Ammon's horn (tissue), 1 donor: ENCODE measurements at places on chromosomes 2 and 18.

GRCh38 chr18:55289048-55289447, 298.9 kb downstream of the TCF4 start:
- DNase-seq, result no peak

DNA sequence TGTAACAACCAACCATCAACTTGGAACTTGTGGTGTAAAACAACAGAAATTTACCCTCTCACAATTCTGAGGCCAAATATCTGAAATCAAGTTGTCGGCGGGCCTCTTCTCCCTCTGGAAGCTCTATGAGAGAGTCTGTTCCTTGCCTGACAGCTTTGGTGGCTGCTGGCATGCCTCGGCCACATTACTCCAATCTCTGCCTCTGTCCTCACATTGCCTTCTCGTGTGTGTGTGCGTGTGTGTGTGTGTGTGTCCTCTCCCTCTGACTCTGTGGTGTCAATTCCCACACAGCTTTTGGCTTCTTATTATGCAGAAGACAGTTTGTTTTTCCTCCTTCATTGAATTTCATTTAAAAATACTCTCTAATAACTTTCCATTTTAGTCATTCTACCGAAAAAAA, 50.4 kb downstream of the ZDBF2 start:
- peak; percentile 24 for DNase-seq

DNA sequence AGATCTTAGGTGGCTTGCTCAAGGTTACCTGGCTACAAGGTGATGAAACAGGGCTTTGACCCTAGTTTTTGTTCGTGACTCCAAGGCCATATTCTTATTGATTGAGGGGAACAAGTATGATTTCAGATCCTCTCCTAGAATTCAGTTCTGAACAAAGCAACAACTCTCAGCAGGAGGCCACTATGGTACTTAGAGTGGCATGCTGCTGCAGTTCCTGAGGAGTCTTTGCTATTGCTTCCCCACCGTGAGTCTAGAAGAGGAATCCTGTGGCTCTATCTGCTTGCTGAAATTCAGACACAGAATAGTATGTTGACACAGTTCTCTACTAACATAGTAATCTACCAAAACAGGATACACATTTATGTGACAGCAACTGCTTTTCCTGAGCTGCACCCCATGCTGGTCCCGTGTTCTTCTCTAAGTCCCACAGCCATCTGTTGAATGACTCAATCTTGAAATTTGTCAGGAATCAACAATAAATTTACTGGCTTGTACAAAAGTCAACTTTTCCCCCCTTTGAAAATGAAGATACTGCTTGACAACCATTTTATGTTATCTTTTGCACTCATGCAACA, 4.1 kb downstream of the TGFBRAP1 start:
- DNase-seq, result peak; percentile 56

DNA sequence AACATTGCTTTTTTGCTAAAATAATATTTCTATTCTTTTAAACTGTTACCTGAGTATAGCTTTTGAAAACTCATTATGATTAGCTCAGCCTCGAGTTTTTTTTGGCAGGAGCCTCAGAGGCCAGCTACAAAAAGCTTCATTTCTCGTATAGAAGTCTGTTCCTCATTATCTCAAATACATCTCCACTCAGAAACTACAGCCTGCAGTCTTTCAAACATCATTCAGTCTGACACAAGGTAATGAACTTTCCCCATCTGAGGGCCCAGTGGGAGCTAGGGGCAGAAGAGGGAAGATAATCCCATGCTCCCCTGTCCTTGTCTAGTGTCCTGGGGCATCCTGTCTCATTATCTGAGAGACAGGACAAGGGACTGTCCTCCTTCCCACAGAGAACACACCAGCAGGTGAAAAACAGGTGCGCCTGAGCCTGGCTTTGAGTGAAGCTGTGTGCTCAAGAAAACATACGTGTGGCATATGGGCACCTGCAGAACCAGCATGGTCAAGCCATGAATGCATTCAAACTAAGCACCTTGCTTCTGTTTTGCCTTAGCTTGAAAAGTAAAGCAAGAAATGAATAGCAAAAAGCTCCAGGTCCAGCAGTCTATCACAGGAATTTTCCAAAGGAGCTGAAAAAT, 247.5 kb downstream of the MREG start:
- no peak for DNase-seq

DNA sequence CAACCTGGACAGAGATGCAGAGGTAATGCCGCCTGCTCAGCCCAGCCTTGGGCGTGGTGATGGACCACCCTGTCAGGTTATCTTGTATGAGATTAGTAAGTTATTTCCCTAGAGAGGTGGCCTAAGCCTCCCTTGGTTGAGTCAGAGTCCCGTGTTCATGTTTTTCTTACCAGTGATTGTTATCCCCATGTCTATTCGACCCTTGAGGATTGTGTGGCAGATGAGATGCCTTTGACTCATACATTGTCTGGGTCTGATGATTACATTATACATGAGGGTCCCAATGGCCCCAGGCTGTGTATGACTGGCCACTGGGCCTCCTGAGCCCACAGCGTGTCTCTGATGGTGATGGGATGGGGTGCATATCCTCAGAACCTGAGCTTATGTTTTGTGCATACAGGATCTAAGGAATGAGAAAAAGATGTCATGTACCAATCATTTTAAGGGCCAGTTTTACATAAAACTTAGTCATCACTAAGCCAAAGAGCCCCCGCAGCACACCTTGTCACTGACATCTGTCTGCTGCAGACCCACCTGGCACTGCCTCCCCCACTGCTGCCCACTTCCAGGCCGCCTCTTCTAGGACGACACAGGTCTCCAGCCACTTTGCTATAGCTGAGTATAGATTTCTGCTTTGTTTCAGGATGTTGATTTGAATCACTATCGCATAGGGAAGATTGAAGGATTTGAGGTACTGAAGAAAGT, 7.7 kb downstream of the PPP1R7 start:
- DNase-seq, result no peak

GRCh38 chr2:158269143-158269542, 167.5 kb downstream of the UPP2 start:
- no peak for DNase-seq

GRCh38 chr18:10461989-10462388, 7.6 kb downstream of the APCDD1 start:
- no peak for DNase-seq

GRCh38 chr2:236642125-236642524, 72.5 kb downstream of the ACKR3 start:
- DNase-seq, result no peak

- no peak for DNase-seq
Observed at GRCh38 chr2:68311033-68311432, 8.7 kb downstream of the CNRIP1 start.

DNA sequence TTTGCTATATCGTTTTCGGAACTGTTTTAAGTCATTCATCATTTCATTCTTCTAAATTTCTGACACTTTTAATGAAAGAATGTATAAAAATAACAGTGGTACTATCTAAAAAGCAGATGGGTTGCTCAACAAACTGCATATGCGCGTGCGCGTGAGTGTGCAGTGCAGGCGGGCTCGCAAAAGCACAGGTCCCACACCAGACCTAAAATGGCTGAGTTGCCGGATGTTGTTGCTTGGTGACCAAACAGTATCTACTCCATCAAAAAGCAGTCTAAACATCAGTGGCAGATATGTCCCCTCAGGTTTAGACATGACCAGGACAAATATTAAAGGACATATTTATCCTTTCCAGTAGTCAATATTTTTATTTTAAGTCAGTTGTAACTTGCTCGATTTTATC, 5.1 kb downstream of the NOL4 start:
- peak; percentile 75 for DNase-seq

DNA sequence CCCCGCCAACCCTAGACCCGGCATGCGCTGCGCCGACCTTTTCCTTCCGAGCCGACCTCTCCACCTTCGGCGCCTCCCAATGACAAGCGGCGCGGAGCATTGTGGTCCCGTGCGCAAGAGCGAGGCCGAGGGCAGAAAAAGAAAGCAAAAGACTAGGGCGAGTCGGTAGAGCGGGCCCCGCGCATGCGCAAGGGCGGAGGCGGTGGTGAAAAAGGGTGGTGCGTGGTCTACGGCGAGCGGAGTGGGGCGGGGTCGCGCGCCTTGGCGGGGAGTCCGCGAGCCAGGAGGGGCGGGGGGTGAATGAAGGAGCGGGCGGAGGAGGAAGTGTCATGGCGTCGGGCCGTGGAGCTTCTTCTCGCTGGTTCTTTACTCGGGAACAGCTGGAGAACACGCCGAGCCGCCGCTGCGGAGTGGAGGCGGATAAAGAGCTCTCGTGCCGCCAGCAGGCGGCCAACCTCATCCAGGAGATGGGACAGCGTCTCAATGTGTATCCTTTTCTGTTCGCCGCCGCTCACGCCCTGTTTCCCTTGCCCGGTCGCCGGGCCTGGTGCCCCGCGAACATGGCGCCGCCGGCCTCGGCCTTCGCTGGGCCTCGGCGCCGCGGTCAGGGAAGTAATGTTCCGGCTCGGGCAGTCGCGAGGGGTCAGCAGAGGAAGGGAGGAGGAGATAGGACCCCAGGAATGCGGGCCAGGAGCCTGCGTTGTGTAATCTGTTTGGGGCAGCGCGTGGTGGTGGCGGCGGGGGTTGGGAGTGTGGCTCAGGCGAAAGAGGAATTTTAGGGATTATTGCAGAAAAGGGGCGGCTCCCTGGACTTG, at the start of gene CCNT2:
Gene CCNT2 (plus strand): TSS at position 297 of the 815 bp plus-strand sequence. CDS start 33 bp downstream, at position 330.
- peak; percentile 98 for DNase-seq

DNA sequence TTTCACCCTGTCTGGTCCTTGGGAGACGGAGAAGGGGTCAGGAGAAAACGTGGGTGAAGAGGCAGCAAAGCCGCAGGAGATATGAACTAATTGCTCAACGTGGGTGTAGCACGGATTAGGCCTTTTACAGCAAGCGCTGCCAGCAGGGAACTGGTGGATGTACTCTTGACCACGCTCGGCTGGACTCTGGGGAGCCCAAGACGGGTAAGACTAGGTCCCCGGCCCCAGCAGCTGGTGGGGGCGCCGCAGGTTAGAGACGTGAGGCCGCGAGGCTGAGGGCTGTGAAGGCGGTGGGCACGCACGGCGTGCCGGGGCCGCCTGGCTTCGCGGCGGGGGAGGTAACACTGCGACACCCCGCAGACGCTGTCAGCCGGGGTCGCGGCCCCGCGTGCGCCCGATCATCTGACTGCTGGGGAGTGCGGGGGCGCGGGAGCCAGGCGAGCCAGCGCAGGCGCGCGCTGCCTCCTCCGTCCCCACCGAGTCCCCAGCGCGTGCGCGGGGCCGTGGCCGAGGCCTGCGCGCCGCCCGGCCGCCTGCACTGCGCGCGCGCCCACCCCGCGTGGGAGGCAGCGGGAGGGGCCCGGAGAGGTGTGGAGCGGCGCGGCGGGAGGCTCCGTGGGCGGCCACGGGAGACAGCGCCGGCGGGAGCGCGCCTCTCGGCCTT, at the start of gene CLIP4:
Gene CLIP4 (plus strand): TSS at position 470 of the 664 bp plus-strand sequence. CDS start 5,974 bp downstream, outside the sequence.
- DNase-seq, result peak; percentile 83
